ENCODE measurements at places on chromosomes 1 and 21. TPM values are rescaled to one million over a fixed set of nuclear protein-coding genes. Genes with fewer than 3 reads are reported as not detected.

DNA sequence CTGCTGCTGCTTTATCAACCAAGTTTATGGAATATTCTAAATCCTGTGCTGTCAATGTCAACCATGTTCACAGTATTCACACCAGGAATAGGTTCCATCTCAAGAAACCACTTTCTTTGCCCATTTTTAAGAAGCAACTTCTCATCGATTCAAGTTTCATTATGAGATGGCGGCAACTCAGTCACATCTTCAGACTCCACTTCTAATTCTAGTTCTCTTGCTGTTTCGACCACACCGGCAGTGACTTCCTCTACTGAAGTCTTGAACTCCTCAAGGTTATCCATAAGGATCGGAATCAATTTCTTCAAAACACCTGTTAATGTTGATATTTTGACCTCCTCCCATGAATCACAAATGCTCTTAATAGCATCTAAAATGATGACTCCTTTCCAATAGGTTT, 39.7 kb upstream of the IFNLR1 start:
- no peak for DNase-seq

GRCh38 chr1:93729502-93729901, 47.9 kb upstream of the BCAR3 start:
- no peak for DNase-seq

The SPATA46 gene
- total RNA-seq = not detected

The LHX8 gene
- total RNA-seq = not detected

The DVL1 gene
- total RNA-seq = 31.3 TPM

GRCh38 chr1:89757532-89757931, 63.3 kb upstream of the LRRC8D start:
- no peak for DNase-seq

DNA sequence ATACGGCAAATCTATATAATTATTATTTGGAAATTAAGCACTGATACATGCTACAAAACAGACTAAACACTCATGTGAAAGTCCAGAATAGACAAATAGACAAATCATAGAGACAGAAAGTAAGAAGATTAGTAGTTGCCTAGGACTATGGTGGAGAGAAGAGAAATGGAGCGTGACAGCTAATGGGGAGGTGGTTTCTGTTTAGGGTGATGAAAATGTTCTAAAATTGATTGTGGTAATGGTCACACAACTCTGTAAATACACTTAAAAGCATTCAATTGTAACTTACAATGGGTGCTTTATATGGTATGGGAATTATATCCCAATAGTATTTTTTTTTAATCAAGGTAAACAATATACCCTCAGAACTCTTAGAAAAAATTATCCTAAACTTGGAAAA, 20.4 kb upstream of the ITLN2 start:
- DNase-seq = no peak

DNA sequence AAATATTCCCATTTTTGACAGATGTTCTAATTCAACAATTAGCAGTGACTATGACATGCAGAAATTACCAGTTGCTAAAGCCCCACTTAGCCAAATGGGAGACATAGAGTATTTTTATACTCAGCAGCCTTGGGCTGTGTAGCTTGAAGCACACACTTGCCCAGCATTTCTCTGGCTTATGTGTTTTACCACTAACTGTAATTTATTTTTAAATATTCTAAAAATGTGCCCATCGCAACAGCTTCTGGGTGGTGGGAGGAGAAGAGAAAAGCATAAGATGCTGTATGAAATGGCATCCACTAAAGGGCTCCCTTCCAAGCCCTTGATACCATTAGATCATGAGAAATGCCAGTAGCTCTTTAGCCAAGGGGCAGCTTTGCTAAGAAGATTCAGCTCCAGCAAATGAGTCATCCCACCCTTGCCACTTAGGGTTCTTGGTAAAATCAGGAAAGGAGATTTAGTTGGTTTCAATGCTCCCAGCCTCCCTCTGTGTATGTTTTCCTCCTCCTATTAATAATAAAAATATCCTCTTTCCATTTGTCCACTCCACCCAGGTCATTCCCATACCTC, 462.7 kb upstream of the DEPDC1 start:
- no peak for DNase-seq

The KRTAP11-1 gene
- total RNA-seq = not detected

DNA sequence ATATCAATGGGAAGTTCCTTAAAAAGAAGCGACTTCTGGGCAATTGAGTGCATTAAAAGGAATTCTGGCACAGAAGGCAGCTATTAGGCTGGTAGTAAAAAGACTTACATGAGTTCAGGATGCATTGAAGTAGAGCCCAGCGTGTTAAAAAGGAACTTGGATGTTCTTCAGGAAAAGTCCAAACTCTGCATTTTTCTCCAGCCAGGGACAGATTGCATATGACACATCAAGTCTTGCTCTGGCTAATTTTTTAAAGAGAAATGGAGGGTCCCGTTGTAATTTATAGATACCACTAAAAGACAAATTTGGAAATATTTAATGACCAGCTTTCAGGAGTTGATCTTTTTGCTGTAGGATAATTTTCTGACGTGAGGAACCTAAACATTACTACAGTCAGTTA, 1.2 kb downstream of the TPRG1L start:
- DNase-seq = no peak

DNA sequence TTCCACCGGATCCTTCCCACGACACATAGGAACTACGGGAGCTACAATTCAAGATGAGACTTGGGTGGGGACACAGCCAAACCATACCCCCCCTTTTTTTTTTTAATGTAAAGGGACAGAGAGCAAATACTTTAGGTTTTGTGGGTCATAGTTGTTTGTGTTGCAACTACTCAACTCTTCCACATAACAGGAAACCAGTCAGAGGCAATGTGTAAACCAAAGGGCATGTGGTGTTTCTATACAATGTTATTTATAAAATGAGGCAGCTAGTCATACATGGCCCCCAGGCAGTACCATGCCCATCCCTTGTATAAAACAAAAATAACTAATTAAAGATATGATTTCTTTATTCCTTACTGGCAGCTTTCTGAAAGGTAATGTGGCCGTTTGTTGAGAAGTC, 845.4 kb upstream of the ADAMTS5 start:
- no peak for DNase-seq

GRCh38 chr1:153422450-153423068, 6.2 kb downstream of the S100A7A start:
- peak; percentile 67 for DNase-seq

DNA sequence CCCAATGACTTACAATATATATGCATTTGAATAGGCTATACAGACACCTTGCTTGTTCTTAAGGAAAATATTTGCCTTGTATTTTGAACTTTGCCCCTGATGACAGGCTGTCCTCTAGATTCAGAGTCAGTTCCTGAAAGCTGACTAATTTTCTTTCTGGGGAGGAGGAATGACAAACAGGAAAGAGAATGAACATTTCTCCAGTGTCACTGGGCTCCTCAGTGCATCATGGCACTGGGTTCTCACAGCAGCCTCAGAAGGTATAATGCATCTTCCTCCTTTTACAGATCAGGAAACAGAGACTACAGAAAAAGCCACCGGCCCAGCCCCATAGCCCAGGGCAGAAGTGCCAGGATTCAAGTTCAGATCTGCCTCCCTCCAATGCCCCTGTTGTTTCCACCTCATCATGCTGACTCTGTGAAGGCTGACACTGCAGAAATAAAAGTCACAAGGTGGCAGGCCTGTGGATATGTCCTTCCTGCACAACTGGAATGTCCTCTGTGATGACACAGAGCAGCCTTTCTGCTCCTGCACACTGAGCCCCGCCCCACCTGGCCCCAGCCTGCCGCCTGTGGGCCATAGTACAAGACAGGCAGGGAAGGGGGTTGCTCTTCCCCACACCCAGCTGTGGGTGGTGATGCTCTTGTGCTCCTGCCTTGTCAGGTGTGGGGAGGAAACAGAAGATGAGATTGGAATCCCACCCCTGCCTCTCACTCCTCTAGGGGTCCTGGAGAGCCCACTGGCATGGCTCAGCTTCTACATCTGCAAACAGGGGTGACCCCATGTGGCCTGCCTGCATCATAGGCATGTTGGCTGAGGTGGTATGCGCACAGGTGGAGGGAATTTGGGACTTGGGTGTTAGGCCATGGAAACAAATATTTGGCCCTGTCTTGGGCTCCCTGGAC, 6.4 kb downstream of the TTC22 start:
- DNase-seq = no peak

The MAP1LC3C gene
- 0.09 TPM for total RNA-seq

GRCh38 chr1:233554037-233554436, 59.9 kb upstream of the KCNK1 start:
- no peak for DNase-seq

The TOR1AIP2 gene
- total RNA-seq = 105 TPM

The PLCH2 gene
- total RNA-seq = not detected

DNA sequence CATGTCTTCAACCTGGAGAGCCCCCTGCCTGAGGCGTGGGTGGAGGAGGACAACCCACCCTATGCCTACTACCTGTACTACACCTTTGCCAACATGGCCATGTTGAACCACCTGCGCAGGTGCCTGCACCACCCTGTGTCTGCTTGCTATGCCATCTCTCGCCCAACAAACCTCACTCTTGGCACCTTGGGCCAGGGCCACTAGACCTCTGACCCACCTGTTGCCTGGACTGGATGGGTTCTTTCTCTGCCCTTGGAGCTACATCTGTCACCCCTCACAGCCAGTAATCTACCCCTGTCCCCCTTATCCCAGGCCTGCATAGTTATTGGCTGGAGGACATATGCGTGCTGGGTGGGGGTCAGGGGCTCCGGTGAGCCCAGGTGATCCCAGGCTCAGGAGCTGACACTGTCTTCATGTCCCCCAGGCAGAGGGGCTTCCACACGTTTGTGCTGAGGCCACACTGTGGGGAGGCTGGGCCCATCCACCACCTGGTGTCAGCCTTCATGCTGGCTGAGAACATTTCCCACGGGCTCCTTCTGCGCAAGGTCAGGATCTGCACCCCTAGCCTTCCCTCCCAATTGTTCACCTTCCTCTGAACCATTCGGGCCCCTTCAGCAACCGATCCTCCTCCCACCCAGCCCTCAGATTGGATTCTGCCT, 9.9 kb downstream of the AMPD2 start:
- DNase-seq = no peak

- no peak for DNase-seq
Observed at GRCh38 chr1:6351480-6352137, 42.0 kb downstream of the ACOT7 start.

DNA sequence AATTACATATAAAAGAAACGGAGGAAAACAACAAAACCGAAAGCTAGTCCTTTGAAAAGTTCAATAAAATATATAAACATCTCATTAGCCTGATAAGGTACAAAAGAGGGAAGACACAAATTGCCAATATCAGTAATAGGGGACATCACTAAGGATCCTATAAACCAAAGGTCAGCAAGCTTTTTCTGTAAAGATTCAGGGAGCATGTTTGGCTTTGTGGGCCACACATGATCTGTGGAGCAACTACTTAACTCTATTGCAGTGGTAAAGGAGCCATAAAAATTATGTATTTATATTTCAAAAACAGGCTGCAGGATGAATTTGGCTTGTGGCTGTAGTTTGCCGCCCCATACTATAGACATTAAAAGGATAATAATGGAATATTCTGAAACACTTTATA, 5.5 kb upstream of the NSUN4 start:
- no peak for DNase-seq

GRCh38 chr1:82346141-82346540, 545.4 kb downstream of the ADGRL2 start:
- DNase-seq = no peak

The SPATA45 gene
- not detected for total RNA-seq

DNA sequence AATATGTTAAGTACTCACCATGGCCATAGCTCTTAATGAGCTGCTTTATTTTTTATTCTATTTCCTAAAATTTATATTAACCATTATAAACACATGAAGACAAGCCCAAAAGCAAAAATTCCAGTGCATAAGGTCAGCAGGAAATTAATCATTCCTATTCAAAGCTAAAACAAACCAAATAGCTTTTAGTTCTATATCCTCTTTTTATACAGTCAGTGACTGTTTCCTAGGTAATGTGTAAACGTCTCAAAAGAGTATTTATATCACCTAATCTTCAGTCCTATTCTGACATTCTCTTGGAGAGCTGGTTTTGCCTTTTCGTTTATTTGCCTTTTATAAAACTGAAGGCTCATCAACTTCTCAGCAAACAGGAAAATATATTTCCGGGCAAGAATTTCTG, 4.2 kb downstream of the GOLPH3L start:
- DNase-seq = no peak

DNA sequence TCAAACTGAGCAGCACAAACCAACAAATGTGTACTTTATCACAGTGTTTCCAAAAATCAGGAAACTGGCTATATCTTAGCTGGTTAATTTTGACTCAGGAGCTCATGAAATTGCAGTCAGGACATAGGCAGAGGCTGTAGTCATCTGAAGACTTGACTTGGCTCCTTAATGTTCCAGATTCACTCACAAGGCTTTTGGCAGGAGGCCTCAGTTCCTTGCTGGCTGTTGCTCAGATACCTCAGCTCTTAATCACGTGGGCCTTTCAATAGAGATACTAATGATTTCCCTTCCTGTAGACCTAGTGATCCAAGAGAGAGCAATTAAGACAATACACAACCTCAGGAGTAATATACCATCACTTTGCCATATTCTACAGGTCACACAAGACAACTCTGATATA, 537.7 kb downstream of the BRINP3 start:
- DNase-seq = peak; percentile 62

The SLAMF7 gene
- total RNA-seq = not detected

- no peak for DNase-seq
Observed at GRCh38 chr1:26984291-26984690, 9.2 kb upstream of the TRNP1 start.

GRCh38 chr1:77230051-77230450, 10.8 kb upstream of the PIGK start:
- no peak for DNase-seq

The GLIS1 gene
- 1.6 TPM for total RNA-seq

GRCh38 chr1:6423321-6423999, 1.1 kb upstream of the ESPN start:
- DNase-seq = peak; percentile 60

DNA sequence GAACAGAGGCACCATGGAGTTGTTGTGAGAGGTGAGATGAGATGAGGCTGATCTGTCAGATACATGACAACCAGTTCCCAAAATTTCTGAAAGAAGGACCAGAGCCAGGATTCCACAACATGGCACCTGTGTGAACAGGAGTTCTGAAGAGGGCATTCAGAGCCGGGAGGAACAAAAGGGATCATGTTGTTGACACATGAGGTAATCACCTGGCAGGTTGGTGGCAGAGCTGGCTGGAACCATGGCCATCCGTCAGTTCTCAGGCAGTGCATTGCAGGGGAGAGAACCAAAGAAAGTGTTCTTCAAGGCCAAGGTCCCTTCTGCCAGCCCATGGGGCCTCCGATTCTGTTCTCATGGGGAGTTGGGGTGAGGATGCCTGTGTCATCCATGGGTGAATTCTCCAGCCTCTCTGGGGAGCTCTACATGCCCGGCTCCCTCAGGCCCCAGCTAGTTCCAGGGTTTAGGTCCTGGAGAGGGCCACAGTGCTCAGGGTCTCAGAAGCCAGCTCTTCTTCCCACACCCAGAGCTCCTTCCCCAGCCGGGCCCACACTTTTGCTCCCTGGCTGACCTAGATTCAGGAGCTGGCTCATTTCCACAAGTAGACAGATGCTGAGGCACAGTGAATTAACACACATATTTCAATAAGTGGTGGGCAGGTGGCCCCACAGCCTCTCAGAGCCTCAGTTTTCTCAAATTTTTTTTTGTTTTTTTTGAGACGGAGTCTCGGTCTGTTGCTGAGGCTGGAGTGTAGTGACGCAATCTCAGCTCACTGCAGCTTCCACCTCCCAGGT, 49.1 kb upstream of the CTPS1 start:
- no peak for DNase-seq
